Esophagus squamous epithelium (tissue), 5 donors: ENCODE measurements at places on chromosomes 6 and 20. TPM values are rescaled to one million over a fixed set of nuclear protein-coding genes. Genes with fewer than 3 reads are reported as not detected.
A peak's percentile ranks its signal among the peaks of the same experiment; 100 is the strongest.

GRCh38 chr6:126631363-126631762 is 291.4 kb downstream of the CENPW start:
- DNase-seq: no peak

GRCh38 chr6:129818251-129818650 is 42.9 kb downstream of the TMEM244 start:
- DNase-seq: no peak

DNA sequence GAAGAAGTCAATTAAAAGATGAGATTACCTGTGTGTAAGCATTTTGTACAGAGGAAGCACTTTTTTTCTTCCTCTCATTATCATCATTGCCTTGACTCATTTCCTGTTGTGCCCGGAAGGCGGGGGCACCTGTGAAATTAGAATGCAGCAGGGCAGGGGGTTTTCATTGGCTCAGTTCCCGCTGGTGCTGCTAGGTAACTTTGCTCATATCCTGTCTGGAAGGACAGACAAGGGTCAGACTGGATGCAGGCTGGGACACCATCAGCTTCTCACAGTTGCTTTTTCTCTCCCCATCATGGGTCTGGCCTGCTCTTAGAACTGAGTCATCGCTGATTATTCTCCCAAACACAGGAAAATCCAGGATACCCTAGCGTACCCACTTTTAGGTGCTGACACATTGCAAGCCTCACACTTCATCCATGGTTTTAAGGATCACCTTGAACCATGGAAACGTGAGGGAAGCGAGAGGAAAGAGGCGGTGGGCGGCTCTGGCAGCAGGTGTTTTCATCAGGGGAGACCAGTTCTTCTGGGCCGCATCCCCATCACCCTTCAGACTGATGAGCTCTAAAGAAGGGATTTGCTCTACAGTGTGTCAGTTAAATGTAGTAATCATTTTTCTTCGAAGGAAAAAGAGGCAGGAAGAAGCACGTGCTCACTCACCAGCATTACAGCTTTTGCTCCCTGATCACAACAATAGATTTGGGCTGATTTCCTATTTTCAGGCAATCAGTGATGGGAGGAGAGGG is 195.7 kb upstream of the SASH1 start:
- no peak for DNase-seq

DNA sequence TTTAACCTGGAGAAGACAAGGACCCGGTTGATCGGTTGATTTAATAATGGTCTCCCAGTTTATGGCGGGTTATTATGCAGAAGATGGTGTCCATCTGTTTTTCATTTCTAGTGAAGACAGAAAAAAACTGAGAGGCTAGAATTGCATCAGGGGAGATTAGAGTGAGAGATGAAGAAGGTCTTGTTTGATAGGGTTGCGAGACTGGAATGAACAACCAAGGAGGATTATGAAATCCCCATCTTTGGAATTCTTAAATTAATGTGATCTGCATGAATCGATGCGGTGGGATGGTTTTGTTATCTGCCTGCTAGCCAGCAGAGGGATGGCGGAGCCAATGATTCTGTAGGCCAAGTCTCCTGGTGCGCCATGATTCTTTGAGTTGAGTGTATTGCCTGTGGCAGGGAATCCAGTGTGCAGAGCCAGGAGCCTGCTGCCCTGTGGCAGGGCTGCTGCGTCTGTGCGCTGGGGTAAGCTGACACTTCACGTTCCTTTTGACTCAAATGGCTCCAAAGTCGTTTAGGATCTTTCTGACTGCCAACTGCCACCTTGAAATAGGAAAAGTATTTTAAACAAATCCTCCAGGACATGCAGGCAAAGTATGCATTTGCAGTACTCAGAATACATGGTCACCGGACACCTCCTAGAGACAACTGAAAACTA is 200.1 kb downstream of the CLIC5 start:
- DNase-seq: no peak

DNA sequence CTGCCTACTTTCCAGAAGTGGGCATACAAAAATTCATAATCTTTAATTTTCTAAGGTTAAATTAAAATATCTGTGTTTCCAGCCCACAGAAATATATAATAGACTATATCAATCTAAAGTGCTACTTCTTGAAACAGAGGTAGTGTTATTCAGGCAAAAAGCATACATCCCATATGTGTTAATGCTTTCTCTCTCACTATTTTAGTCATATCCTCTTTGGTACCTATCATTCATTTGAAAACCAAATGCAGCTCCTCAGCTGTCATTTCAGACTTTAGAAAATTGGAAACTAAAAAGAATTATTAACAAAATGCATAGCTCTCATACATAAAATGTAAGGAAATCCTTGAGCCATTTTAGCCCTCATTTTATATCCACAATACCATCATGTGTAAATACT is 925 bp downstream of the FHL5 start:
- DNase-seq: no peak

GRCh38 chr6:53803081-53803860 is 8.5 kb downstream of the LRRC1 start:
- no peak for DNase-seq

DNA sequence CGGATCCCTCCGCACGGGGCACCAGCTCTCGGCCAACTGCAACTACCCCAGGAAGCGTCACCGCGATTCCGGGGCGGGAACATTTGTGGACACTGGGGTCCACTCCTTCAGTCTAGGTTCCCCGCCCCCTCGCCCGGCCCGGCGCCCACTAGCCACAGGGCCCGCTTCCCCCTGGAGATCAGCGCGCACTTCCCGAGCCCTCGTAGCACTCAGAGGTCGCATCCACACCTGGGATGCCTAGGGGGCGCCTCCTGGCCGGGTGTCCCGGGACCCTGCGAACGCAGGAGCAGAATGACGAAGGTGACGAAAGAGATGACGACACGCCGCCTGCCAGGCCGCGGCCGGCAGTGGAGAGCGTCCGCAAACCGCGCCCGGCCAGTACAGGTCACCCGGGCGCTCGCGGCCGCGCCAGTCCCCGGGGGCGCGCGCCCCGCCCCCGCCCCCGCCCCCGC is 309 bp upstream of the AIG1 start:
- peak; percentile 48 for DNase-seq

DNA sequence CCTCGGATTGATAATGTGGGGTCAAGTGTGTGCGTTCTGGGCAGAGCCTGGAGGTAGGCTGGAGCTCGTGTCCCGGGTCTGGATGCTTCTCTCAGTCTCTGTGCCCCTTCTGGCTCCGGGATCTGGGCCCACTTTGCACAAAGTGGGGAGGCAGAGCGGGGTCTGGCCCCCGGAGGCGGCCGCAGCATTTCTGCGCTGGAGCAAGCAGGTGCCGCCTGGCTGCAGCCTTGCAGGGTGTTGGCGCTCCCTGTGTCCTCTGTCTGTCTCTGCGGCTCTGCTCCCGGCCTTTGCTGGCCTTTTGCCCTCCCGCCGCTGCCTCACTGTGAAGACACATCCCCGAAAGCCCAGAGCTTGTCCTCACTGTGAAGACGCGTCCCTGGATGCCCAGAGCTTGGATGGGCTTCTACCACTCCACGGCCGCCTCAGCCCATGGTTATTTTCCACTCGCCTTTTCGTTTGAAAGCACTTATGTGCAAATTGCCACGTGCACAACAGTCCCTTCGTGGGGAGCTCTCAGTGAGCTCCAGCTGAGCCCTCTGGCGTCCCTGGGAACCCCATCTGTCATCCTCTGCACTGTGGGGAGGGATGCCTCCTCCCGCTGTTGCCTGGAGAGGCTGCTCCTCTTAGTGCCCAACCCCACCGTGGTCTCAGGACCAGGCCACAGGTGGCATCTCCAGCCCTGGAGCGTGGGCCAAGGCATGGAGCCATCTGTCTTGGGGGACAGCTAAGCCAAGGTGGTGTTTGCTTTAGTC is 17.4 kb downstream of the SLCO4A1 start:
- no peak for DNase-seq

DNA sequence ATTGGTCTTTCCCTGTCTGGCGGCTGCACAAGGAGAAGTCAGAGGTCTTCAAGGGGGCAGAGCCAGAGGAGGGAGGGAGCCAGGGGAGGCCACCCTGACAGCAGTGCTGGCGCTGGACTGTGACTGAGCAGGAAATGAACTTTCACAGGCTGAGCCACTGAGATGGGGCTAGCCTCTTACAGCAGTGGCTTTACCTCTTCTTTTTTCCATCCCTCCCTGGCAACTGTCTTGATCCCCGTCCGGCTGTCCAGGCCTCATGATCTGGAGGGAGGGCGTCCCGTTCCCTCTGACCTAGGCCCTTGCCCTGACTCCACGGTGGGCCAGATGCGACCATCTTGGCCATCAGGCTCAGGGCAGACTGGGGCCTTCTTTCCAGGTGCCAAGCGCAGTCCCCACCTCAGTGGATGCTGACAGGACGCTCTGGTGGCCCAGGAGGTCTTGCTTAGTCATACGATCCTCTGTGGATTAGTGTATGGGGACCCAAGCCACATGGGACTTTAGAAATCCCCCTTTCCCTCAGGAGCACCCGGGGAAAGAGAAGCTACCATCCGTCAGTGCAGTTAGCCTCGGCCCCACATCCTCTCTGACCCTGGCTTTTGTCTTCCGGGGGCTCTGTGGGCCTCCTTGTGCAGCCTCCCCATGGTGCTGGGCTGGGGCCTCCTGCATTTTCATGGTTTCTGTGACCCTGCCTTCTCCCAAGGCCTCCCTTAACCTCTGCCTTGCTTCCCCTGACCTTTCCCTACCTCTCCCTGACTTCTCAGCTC is 57.4 kb upstream of the CCDC167 start:
- no peak for DNase-seq

- DNase-seq: no peak
Observed at GRCh38 chr6:42629845-42630244, 66.0 kb downstream of the UBR2 start.

DNA sequence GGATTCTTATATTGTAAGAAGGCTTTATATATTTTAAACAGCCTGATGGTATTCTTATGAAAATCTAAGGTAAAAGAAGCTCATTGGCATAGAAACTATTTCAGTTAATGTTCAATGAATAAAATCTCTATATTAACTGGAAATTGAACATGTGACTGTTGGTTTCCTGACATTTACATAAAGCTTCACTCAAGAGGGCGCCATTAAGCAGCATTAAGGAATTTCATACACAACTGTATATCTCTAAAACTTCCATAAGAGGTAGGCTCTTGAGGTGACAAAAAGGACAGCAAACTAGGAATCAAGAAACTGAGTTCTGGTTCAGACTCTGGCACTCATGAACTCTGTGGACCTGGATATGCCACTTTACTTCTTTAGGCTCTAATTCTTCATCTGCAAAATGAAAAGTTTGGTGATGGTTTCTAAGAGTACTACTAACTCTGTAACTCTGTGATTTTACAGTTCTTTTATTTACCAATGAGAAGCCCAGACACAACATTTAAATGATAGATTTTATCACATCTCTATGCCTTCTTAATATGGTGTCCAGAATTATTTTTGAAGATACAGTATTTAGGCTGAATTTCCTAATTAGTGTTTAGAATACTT is 147.5 kb downstream of the FLRT3 start:
- no peak for DNase-seq

GRCh38 chr6:101399616-101400162 is 6.2 kb downstream of the GRIK2 start:
- DNase-seq: no peak

DNA sequence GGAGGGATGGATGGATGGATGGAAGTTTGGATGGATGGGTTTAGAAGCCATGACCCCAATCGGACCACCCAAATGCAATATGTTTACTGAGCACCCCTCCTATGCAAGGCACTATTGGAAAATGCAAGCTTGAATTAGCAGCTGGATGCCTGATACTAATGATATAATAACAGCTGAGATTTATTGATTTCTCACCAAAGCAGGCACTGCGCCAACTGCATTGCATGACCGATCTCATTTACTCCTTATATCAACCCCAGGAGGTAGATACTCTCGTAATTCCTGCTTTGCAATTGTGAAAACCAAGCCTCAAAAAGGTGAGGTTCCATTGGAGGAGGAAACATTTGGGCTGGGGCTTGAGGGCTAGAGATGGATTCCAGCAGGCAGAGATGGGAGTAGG is 89.7 kb downstream of the KCNB1 start:
- DNase-seq: no peak

GRCh38 chr6:120604510-120604909 is 729.8 kb downstream of the TBC1D32 start:
- DNase-seq: no peak

- DNase-seq: no peak
Observed at GRCh38 chr6:10383331-10384090, 31.4 kb downstream of the TFAP2A start.

GRCh38 chr20:59743767-59744485 is 139.6 kb downstream of the PHACTR3 start:
- no peak for DNase-seq

GRCh38 chr20:21167261-21167660 is 41.4 kb downstream of the KIZ start:
- DNase-seq: no peak

DNA sequence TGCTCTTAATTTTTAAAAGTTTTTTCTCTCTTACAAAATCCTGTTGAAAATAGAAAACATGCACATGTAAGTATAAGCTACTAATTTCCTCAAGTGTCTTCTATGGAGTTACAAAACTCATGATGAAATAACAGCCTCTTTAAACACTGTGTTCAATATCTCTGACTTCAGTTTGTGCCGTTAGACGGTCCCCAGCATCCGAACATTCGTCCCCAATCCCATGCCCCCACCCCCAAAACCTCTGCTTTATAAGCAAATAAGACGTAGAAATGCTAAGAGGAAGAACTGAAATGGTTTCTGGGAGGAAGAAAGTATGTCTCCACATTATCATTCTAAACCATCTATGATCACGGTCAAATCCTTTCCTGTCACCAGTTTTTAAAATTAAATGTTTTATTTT is 31.7 kb upstream of the MYB start:
- no peak for DNase-seq

DNA sequence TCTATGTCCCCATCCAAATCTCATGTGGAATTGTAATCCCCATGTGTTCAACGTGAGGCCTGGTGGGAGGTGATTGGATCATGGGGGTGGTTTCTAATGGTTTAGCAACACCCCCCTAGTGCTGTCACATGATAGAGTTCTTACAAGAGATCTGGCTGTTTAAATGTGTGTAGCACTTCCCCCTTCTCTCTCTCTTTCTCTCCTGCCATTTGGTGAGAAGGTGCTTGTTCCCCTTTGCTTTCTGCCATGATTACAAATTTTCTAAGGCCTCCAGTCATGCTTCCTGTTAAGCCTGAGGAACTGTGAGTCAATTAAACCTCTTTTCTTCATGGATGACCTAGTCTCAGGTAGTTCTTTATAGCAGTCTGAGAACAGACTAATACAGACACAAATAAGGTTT is 165.4 kb downstream of the OGFRL1 start:
- DNase-seq: no peak

GRCh38 chr6:146855889-146856288 is 257.1 kb downstream of the ADGB start:
- no peak for DNase-seq

Gene FAM83B
- 57.8 TPM for total RNA-seq

Gene PPP1R14C
- total RNA-seq: 9.3 TPM

Gene GSTA2
- total RNA-seq: not detected

Gene POPDC3
- not detected for total RNA-seq

Gene LY6G6D
- not detected for total RNA-seq

Gene TNFRSF6B
- total RNA-seq: 10.5 TPM

Gene TEAD3
- 30.5 TPM for total RNA-seq

Gene DYNLT1
- 82.9 TPM for total RNA-seq
